ENCODE measurements at places on chromosomes 12 and 14.

- DNase-seq, result no peak
Measured at GRCh38 chr14:55641290-55641689, 61.3 kb downstream of the KTN1 start.

- DNase-seq, result no peak
Measured at GRCh38 chr14:74491956-74492775, 939 bp downstream of the NPC2 start.

DNA sequence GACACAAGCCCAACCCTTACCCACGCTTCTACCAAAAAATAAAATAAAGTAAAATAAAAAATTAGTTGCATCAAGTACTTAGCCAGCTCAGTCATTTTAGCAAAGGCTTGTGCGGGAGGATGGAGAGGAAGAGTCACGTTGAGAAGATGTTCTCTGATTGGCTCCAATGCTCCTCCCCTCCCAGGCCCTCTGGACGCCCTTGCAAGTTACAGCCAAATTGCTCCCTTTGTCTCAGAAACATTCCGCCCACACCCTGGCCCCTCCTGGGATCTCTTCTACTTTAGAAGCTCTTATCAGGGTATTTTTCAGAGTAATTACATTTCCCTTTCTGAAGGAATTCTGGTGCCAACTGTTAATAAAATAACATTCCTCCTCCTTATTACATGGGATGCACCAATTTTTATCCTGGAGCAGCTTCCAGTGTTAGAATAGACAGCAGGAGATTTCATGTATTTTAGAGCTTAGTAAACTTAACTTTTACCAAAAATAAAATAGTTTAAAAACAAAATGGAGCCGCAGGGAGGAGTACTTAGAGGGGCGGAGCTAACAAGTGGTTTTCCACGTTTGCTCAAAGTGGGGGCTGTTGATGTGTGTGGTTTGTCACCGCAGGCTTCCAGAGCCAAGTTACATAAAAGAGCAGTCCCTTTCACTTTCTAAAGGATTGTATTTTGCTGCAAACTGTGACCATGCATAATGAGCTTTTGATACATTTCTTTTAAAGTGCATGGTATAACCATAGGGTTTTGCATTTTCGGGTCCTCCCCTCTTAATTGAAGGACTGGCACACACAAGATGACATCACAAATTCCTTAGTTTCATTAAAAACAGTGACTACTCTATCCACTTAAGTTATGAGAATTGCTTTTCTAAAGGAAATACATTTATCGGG is 71.7 kb upstream of the RAP1B start:
- DNase-seq, result no peak

DNA sequence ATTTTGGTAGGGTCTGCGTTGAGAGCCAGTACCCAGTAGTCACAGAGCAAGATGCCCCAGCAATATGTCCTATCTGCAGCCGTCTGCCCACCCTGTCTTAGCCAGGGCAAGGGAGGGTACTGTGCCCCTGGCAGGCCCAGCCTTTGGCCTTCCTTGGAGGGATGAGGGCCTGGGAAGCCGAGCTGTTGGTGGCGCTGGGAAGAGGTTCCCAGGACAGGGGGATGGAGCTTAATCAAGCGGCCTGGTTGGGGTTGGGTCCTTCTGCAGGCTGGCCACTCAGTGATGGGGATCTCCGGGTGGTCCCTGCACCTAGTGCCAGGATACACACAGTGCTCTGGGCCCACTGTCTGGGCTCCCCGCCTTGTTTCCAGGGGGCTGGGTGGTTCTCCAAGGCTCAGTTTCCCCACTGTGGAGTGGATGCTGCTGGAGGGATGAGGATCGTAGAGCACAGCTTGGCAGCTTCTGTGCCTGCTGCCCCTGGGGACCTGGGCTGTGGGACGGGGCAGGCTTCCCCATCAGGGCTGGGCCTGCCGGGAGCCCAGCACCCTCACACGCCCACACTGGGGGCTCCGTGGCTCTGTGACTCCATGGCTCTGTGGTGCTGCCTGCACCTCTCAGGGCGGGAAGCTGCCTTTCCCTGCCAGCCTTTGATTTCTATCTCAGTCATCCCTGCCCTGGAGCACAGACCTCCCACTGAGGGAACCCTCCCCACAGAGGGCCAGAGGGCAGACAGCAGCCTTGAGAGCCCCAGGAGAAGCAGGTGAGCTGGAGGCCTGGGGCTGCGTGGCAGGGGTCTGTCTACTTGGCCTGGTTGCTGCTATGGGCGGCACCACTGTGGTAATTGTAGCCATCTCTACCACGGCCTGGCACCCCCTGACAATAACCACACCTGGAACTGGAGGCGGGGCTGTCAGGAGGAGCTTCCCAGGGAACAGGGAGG is 357.0 kb downstream of the TMEM121 start:
- DNase-seq, result no peak

GRCh38 chr14:55834390-55834789 is 254.4 kb downstream of the KTN1 start:
- no peak for DNase-seq

DNA sequence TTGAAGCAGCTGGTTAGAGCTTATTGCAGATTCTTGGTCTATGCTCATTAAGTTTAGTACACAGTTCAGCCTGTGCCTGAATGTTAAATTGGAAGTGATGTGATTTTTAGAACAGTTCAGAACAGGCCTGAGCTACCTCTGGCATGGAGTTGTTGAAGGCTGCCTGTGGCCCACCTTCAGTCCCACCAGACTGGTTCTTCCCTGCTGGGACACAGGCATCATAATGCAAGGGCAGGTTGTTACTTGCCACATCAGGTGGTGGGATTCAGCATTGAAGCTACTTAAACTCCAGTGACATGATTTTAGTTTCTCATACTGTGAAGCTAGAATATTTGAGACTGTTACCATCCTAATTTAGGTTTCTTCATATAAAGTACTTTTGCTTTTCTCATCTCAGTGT is 49.4 kb downstream of the PROX2 start:
- no peak for DNase-seq

DNA sequence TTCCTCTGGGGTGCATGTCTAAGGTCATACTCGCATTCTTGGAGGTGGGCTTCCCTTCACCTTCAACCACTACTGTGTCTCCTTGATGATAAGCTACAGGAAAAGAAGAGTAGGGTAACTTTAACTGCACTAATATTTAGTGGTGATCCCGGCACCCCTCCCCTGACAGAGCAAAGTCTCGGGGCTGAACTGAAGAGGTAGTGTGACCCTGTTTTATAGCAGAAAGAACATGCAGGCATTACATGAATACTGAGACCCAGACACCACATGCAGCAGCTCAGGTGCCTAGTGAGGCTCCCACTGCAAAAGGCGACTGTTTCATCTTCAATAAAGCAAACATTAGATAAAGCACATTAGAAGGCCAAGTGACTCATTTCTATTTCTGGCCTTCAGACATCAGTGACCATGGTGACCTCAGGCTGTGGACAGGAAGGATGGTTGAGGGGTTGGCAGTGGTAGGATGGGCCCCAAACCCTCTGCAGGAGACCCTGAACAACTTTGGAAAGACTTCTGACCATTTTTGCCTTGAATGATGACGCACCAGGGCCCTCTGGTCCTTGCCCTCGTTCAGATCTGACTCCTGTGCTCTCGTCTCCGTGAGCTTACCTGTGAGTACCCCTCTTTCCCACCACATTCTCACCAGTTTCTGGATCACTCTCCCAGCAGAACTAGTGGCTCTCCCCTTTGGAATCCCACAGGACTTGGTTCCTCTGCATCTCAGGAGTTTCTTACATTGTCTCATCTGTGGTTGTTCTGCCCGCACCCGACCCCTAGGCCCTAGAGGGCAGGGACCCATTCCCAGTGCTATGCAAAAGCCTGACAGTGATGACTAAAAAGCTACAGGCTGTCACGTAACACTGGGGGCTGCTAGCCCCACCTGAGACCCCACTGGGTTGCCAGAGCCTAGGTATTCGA is 23.8 kb upstream of the JPH4 start:
- DNase-seq, result no peak

GRCh38 chr14:70113211-70113610 is 75.5 kb downstream of the SLC8A3 start:
- no peak for DNase-seq

DNA sequence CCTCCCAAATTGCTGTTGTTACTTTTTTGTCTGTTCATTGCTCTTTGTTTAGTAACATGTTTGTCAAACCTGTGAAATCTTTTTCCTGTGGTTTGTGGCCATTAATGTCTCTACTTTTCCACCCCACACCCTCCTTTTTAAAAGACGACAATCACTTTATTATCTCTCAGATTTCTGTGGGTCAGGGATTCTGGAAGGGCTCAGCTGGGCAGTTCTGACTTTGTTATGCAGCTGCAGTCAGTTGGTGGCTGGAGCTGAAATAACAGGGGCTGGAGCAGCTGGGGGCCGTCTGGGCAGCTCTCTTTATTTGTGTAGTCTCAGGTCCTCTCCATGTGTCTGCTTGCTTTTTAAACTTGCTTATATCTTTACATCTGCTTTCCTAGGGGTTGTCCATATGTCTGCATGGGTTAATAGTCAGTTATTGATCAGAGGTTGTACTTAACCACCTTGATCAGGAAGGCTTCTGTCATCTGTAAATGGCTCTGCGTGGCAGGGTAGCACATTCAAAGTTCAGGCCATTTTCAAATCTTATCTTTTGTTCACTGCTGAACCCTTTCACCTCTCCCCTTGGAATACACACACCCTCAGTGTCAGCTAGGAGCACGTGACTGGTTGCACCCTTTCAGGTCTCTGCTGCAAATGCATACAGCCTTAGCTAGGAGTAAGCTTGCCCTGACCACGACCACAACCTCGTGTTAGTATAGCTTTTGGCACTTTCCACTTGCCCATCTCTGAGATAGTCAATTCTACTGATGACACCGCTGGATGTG is 27.9 kb downstream of the BORCS5 start:
- DNase-seq, result no peak

DNA sequence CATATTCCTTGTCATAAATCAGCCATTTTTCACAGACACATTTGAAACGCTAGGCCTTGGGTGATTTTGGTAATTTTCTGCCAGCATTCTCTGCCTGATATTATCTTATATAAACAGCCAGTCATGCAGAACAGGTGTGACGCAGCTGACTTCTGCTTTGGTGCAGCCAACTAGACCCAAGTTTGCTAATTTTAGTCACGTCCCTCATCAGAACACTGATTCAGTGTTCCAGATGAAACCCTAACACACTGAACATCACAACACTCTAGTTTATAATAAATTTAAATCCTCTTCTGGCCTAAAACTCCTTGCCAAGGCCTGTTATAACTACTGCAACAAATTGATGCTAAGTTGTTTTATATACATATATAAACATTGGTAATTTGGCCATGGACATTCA is 386.1 kb downstream of the SEC23A start:
- DNase-seq, result no peak

- DNase-seq, result no peak
Measured at GRCh38 chr14:26216786-26217185, 381.0 kb downstream of the NOVA1 start.

- DNase-seq, result no peak
Measured at GRCh38 chr12:129651951-129652350, 251.9 kb downstream of the TMEM132D start.

GRCh38 chr12:127260999-127261398 is 1006.0 kb upstream of the TMEM132C start:
- DNase-seq, result no peak

DNA sequence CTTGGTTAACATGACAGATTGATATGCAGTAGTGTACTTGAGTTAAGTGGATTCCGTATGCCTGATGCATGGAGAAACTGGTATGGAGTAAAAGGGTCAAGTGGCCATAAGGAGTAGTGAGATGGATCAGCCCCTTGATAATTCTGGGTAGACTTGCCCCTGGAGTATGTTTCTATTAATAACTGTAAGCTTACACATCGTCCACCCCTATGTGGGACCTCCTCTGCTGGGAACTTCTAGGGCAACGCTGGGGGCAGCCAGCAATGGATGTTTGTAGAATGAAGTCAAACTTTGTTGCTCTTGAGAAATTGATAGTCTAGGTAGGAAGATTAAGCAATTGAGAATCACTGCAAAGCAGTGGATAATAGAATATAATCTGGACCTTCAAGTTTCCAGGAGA is 3.5 kb downstream of the C12orf75 start:
- no peak for DNase-seq

GRCh38 chr14:62711351-62712023 is 333.8 kb downstream of the KCNH5 start:
- DNase-seq, result no peak

DNA sequence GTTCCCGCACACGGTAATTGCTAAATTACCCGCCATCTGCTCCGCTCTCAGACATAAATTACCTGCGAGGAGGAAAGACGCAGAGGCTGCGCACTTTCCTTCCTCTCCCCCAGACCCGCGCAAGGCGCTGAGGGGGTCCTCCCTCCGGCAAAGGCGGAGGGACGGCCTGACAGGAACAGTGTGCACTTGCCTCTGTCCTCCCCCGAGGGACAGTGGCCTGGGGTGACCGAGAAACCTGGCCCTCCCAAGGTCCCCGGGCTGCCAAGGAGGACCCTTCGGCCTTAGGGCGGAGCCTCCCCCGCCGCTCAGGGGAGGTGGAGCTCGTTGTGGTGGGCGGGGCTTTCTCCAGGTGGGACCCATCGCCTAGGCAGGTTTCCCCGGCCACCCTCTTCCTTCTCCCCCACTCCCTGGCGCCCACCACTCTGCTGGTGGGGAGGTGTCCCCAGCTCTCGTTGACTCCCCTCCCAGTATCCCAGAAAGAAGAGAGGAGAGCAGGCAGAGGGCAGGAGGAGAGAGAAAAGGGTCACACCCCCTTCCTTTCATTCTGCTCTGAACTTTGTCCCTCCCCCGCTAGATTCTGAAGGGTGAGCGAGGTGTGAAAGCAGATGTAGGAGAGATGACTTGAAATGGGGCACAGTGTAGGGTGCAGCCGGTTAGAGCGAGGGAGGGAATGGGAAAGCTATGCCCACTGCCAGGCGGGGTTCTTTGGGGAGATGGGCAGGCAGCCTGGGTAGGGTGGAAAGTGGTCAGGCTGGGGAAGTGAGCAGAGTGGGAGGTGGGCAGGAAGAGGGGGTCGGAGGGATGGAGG is 11.4 kb upstream of the CALCOCO1 start:
- no peak for DNase-seq

GRCh38 chr12:116498471-116498870 is 60.7 kb upstream of the MAP1LC3B2 start:
- DNase-seq, result peak; percentile 47

DNA sequence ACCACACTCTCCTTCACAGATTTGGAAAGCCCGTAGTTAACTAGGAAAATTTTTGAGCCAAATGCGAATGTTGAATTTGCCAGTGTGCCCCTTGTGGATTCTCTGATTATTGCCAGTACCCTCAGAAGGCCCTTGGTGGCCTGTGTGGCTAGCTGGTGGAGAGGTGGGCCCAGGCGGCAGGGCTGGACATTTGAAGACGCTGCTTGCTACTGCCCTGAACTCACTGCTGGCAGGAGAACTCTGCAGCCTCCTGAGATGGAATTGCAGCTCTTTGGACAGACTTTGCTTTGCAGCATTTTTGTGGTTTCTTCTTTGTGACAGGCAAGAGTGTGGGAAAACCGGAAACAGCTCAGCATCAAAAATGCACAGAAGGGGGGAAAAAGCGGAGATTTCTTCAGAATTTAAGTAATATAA is 97.6 kb downstream of the TGFB3 start:
- peak; percentile 81 for DNase-seq
